ENCODE measurements at places on chromosomes 11 and 22.

DNA sequence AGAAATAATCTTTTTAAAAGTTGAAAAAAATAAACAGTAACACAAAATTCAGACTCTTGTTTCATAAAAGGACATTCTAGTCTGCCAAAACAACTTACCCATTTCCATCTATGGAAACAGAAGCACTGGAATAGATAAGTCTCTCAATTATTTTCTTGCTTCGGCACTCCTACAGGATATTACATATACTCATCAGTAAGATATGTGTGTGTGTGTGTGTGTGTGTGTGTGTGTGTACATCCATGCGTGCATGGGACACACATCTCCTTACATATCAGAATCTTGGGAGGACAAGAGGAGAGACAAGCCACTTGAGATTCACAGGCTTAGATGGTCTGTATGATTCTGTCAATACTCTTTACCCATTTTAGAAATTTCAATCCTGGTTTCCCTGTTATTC, 144.6 kb downstream of the ATG16L2 start:
- no peak for DNase-seq

- DNase-seq: no peak
These were observed 3.2 kb downstream of the DGAT2 start for GRCh38 chr11:75771646-75772410.

DNA sequence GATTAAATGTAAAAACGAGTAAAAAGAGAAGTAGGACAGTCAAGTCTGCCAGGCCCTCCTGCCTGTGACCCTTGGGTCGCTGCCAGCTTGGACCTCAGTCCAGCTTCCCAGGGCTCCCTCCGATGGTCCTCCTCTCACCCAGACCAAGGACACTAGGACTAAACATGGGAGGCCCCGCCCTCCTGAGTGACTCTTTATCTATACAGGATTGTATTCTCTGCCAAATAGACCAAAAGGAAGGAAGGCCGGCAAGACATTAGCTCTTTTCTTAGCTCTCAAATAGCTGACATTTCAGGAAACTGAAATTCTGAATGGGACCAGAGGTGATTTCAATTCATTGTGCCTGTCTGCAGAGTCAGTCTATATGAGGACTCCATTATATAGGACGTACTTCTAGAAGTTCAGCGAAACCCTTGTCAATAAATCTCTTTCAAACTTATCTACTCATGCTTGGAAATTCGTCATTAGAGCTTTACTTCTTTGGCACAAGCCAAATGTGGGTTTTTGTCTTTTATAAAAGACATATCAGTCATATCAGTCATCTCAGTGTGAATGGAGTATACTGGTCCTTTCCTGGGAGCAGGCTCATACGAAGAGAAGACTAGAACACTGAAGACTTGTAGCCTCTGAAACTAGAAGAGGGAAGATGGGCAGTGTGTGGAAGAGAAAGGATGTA, 28.5 kb downstream of the ADORA2A start:
- no peak for DNase-seq

DNA sequence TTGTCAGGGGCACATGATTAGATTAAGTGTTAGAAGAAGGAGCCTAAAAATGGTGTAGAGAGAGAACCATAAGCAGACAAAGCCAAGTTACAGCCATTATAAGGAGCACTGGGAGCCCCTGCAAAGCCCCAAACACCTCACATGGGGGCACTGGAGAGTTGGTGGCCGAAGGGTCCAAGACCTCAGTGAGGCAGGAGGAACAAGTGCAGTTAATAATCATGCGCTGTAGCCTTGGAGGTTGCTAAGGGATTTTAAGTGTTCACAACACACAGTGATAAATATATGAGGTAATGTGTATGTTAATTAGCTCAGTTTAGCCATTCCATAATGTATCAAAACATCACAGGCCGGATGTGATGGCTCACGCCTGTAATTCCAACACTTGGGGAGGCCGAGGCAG, 54.4 kb upstream of the JAM3 start:
- DNase-seq: peak; percentile 73

GRCh38 chr11:74749965-74750296, 1.3 kb downstream of the RNF169 start:
- DNase-seq: no peak

DNA sequence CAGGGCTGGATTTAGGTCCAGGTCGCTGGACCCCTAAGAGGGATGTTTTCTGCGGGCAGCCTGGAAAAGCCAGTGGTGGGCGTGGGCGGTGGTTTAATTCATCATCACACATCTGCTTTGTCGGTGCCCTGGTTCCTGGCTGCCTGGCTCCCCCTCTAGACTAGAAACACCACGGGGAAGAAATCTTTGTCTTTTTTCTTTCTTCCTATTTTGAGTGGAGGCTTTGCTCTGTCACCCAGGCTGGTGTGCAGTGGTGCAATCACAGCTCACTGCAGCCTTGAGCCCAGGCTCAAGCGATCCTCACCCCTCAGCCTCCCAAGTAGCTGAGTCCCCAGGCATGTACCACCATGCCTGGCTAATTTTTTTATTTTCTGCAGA, 86.6 kb upstream of the LINC01488 start:
- DNase-seq: no peak

DNA sequence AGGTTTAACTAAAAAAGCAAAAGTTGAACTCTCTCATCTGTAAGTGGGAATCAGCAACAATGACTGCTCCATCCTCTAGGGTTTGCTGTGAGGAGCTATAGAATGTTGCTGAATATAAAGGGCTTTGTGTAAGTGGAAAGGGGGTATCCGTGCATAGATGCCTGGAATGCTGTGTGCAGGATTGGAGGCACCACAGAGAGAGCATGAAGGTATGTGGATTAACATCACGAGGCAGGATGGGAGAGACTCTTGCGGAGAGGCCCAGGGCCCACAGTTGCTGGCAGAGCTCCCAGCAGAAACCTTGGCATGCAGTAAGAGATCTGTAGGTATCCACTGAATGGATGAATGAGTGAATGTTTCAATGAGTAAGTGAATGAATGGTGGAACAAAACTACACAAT, 298.7 kb upstream of the DDI1 start:
- no peak for DNase-seq

DNA sequence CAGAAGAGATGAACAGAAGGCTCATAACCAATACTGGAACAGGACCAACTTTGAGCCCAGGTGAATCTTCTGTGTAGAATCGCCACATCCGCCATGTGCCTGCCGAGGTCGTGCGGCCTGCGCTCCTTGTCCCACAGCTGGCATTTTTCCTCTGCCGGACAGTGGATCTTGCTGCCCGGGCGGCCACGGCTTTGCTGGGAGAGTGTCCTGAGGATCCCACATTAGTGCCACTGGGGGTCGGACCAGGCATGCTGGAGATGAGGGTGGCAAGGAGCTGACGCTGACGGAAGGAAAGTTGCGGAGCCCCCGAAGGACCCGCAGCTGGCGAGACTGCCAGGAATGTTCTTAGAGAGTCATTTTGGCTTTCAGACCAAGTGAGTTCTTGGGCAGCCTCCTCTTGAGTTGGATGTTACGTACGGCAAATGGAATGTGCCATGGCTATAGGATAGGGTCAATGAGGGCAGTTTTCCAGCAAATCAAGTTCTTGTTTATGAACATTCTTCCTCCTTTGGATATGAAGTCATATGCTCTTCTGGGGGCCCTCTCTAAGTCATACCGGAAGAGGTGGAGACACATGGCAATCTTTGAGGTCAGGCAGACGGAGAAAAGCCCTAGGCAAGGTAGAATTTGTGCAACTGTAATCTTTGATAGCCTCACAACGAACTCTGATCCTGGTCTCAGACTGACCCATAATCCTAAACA, 57.4 kb upstream of the NUP160 start:
- no peak for DNase-seq

DNA sequence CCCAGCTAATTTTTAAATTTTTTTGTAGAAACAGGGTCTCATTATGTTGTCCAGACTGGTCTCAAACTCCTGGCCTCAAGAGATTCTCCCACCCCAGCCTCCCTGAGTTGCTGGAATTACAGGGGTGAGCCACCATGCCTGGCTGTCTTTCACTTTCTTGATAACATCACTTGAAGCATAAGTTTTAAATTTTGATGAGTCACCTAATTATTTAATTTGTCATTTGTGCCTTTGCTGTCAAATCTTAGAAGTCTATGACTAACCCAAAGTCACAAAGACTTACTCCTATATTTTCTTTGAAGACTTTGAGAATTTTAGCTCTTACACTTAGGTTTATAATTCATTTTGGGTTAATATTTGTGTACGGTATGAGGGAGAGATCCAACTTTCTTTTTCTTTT, 14.5 kb upstream of the MSANTD2 start:
- no peak for DNase-seq

- DNase-seq: no peak
These were observed 406.8 kb downstream of the ETS1 start for GRCh38 chr11:128180441-128181087.

- no peak for DNase-seq
These were observed 585 bp downstream of the THYN1 start for GRCh38 chr11:134252346-134253187.

DNA sequence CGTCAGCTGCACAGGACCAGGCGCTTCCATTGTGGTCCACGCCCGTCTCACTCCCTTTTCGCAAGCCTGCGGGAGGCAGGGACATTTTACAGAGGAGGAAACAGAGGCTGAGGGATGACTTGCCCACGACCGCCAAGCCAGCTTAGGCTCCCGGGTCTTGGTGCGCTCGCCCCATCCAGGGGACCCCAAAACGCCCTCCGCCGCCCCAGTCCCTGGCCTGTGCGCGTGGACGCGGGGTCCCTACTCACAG, 300 bp downstream of the WNT11 start:
- DNase-seq: no peak

DNA sequence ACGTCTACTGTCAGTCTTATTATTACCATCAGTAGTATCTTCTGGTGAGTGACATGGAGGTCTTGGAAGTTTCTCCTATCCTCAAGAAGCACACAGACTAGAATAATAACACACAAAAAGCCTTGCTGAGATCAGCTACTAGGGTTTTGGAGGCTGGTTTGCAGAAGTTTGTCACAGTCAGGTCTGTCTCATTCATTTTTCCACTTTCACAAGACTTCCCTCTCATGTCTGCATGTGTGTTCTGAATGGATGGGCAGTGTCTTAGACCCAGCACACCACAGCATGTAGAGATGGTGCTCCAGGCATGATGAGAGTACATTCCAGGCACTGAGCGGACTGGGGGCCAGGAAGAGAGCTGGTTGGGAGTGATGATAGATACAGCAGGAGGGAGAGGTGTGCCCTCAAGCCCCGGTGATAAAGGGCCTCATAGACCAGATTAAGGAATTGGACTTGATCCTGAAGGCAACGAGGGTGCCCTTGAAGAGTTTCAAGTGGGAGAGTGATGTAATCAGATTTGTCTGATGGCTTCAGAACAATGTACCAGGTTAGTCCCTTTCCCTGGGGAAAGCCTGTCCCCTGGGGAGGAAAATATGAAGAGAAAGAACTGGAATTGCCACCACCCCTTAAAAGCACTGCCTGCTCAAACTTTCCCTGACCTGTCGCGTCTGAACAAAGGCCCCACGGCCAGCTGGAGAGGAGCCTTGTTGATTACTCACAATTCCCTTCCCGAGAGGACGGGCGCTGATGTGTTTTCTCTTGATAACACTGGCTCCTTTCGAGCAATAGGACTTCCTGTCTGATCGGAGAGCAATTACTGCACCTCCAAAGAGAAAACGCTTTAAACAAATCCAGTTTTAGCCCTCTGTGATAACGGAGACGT, 45.1 kb upstream of the LMO2 start:
- peak; percentile 37 for DNase-seq

GRCh38 chr11:72313912-72314598, 70.1 kb upstream of the PHOX2A start:
- no peak for DNase-seq

GRCh38 chr11:34864424-34864823, 51.8 kb downstream of the APIP start:
- DNase-seq: no peak

- DNase-seq: no peak
These were observed 125.9 kb downstream of the TEAD1 start for GRCh38 chr11:12800032-12800671.

DNA sequence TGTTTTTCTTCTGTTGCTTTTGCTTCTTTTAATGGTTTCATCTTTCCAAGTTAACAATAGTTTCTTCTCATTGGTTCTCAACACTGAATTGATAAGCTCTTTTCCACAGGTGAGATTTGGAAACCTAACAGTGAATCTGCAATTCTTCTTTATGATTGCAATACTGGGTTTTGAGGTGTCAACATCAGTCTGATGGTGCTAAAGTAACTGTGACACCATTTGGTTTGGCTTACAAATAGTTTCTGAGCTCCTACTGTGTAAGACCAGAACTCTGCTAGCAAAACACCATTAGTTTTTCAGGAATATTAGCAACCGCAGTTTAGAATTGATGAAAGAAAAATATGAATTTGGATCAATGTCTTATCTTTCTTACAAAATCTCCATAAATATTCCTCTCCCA, 58.6 kb downstream of the MAML2 start:
- DNase-seq: no peak

DNA sequence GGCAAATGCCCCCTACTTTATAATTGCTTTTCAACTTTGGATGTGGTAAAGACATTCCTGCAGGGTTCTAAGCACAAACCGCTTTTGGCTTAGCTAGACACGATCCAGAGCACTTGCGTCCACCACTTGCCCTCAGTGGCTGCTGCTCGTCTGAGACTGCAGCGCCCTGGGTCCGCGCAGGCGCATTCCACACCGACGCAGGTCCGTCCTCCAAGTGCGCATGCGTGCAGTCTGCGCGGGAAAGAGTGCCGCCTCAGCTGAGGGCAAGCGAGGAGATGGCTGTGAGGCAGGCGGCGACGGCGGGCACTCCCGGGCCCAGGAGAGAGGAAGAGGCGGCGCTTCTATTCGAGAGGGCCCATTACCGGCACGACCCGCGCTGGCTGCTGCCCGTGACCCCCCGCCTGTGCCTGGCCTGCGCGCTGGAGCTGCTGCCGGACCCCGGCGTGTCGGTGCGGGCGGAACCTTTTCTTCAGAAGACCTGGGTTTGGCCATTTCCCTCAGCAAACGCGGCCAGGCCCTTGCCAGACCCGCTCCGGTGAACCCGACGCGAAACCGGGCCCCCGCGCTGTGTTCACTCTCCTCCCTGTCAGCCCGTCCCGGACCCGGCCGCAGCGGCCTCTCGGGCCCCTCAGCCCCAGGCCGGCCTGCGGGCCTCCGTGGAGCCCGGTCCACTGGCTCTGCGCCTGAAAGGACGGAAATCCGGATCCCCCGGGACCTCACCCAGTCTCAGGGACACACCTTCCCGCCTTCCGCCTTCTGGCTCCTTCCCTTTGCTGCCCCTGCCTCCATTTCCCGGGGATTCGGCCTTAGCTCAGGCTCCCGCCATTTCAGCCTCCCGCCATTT, at the start of gene MEI1:
MEI1 (plus strand) TSS at position 240 of the 844 bp plus-strand sequence; CDS start at position 276, 36 bp downstream.
- DNase-seq: peak; percentile 75

GRCh38 chr22:28014211-28015045, 95.4 kb upstream of the PITPNB start:
- no peak for DNase-seq

- DNase-seq: no peak
These were observed 225.5 kb upstream of the POU2AF2 start for GRCh38 chr11:111019871-111020670.

DNA sequence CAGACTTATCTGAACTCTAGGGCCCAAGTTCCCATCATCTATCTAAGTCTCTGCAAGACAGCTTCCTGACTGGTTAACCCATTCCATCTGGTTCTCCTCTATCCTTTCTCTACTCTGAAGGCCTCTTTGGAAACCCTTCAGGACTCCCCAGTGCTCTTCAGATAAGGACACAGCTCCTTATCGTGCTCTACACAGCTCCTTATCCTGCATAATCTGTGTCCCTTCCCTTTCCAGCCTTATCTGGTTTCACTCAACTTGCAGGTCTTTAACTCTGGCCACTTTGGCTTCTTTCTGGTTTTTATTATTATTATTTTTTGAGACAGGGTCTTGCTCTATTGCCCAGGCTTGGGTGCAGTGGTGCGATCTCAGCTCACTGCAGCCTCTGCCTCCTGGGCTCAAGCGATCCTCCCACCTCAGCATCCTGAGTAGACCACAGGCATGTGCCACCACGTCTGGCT, 10.6 kb downstream of the ENDOD1 start:
- DNase-seq: no peak

GRCh38 chr11:19199771-19200170, 2.0 kb downstream of the CSRP3 start:
- no peak for DNase-seq
